C1 segment of cervical spinal cord (tissue), 14 donors: ENCODE measurements at places on chromosomes 5 and 9.

DNA sequence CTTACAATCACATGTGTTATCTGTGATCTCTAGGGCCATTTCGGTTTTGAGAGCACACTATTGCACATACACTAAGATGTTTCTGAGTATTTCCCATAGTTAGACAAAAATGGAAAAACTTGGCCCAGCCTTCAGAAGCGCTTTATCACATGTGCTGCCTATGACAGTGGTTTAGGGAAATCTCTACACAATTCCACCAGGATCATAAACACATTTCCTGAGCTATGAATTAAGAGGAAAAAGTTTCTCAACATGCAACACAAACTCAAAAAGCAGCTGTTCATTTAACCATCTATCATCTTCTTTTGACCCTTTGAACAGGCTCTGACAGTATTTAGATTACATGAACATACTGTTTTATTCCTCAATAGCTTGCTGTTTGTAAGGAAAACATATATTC lies 15.1 kb downstream of the FGF1 start:
- DNase-seq, result no peak

DNA sequence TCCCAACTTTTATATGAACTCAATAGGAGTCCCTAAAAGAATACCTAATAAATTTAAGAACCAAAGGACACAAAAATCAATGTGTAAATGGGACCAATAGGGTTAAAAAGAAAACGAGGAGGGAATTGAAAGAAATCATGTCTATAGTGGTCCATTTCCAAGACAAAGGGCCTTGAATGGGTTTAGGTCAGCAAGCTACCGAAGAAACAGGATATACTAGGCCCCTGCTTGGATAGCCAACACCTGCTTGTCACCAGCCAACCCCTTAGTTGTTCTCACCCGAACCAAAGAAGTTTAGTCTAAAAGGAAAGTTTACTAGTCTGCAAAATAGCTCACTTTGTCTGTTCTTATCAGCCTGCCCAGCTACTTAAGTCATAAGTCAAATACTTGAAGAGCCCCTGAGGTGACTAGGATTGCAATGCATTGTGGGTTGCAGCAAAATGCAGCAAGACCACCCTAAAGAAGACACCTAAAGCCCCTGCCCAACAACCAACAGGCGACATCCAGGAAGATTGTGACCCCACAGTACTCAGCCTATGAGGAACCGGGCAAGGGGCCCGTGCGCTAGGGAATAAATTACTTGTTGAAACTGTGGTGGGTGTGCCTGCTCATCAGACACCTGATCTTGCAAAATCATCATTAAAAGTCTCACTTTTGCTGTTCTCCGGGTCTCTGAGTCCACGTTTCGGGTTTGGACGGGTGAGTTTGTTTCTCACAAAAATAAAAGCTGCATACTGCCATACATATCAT lies 183.9 kb upstream of the PPP1R26 start:
- no peak for DNase-seq

GRCh38 chr9:18848657-18849056 lies 184.4 kb downstream of the SAXO1 start:
- DNase-seq, result no peak

DNA sequence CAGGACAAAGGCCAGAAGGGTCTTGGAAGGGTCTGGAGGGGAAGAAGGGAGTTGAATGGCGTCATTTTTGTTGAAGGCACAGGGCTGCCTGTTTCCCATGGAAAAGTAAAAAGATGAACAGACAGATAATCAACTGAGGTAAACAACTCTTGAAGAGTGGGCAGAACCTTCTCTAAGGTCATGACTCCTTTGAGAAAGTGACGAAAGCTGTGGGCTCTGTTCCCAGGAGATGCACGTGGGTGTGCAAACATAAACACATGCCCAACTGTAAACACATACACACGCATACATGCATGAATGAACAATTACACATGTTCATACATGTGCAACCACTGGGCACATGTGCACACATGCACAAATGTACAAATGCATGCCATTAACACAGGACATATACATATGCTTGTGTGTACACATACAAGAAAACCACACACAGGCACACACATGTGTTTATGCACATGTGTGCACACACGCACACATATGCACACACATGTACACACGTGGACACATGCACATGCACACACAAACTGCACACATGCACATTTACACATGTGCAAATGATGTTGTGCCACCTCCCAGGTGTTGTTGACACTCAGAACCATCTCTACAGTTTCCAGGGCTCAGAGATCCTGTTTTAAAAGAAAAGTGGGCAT lies 143.3 kb downstream of the GADD45G start:
- no peak for DNase-seq

GRCh38 chr5:160494451-160494850 lies 72.8 kb downstream of the PTTG1 start:
- DNase-seq, result no peak

GRCh38 chr5:57037355-57037754 lies 85.4 kb upstream of the MIER3 start:
- no peak for DNase-seq

DNA sequence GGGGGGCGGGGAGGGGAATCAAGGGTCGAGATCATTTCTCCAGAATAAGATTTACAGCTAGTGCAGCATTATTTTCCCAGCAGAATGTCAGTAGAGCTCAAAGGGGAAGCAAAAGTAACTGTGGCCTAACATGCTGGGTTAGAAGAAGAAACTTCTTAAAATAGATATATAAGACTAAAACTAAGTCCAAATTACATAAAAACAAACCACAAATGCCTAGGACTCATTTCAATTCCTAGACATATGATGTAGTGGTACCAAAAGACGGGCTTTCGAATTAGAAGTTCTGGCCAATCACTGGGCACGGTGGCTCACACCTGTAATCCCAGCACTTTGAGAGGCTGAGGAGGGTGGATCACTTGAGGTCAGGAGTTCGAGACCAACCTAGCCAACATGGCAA lies 20.8 kb upstream of the MELK start:
- no peak for DNase-seq

DNA sequence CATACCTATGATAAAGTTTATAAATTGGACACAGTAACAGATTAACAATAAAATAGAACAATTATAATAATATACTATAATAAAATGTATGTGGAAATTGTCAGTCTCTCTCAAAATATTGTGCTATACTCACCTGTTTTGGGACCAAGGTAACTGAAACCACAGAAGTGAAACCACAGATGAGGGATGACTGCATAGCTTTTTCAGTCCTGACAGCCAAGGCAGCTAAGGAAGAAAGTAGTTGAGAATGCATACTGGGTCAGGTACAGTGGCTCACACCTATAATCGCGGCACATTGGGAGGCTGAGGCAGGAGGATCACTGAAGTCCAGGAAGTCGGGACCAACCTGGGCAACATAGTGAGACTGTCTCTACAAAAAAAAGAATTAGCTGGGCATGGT lies 8.9 kb downstream of the SRP19 start:
- no peak for DNase-seq

DNA sequence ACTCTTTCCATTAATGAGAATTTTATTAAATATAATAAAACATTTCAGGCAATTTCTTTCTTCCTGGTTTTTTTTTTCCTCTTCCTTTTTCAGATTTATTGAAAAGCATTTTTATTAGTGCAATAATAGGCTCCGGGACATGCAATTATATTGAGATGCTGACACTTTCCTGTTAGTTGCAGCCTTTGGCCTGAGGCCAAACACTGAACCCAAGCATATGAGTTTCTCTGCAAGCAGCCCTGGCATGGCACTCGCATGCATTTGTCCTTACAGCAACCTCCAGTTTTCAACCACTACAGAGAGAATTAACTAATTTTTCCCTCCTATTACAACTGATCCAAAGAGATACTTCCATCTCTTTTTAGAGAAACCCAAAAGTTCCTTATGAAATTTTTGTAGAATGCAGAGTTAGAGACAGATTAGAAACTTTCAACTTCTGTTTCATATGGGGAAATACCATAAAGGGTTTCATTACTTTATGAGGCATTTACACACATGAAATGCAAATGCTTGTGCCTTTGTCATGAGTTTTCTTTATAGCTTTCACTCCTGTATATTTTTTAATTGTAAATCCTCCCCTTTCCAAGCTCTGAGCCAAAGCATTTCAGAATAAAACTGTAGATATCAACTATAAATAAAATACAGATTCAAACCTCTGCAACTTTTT lies 183.0 kb downstream of the CETN3 start:
- no peak for DNase-seq

DNA sequence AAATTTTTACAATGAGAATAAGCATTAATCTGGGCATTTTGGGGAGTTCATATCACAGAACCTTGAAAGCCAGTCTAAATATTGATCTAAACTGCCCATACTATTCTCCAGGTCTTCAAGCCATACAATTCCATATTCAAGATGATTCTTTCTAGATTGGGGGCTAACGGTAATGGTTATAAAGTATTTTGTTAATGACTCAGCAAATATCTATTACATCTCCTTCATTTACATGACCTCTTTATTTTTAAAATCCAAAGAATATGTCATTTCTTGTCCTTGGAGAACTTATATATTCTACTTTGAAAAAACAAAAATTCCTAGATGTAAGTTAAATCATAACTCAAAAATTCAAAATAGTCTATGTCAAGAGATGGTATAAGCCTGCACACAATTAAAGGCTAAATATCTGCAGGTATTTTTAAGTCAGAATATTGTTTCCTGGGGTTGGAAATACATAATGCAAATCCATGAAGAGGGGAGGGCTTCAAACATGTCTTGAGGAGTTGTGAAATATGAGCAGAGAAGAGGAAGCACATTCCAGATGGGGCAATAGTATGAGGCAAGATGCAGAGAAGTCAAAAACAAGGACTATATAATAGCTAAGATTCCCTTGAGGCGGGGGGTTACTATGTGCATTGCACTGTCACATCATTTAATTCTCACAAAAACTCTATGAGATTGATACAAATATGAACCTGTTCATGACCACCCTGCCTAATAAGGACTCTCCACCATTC lies 526.4 kb downstream of the NR2F1-AS1 start:
- no peak for DNase-seq

GRCh38 chr9:106502930-106503329 lies 360.0 kb upstream of the ZNF462 start:
- no peak for DNase-seq

DNA sequence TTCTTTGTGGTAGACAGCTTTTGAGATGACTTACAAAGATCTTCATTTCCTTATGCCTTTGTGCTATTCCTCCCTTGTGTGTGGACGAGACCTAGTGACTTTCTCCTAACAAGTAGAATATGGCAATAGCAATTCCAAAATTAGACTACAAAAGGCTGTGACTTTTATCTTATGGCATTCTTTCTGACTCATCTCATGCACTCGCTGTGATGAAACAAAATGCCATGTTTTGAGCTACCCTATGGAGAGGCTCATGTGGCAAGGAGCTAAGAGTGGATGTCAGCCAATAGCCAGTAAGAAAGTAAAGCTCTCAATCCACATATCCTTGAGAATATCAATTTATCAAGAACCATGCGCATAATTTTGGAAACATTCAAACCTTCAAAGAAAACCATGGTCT lies 380.5 kb upstream of the SMC2 start:
- DNase-seq, result no peak

DNA sequence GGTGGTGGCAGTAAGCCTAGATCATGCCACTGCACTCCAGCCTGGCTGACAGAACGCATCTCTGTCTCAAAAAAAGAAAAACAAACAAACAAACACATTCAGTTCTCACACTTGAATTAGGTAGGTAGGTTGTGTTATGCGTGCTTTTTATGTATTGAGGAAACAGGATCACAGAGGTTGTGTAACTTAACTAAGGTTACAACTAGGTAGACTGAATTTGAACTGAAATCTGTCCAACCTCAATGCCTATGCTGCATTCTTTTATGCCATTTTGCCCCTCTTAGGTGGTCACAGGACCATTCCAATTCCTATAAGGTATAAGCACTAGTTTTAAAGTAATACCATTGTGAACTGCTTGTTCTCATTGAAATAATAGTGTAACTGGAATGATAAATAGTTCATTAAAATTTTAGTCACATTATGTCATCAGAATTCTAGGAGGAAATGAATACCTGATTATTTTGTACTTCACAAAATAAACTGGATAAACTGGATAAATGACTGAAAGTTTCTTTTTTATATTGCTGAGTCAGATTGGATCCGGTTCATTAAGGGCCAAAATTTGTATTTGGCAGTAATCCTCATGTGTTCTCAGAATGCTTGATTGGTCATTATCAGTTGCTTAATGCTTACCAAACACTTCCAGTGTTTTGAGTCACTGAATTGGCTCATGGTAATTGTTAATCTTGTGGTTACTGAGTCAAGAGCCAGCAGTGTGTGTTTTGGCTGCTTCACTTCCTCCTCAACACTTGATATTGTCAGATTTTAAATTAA lies 7.1 kb downstream of the UBAP1 start:
- no peak for DNase-seq

DNA sequence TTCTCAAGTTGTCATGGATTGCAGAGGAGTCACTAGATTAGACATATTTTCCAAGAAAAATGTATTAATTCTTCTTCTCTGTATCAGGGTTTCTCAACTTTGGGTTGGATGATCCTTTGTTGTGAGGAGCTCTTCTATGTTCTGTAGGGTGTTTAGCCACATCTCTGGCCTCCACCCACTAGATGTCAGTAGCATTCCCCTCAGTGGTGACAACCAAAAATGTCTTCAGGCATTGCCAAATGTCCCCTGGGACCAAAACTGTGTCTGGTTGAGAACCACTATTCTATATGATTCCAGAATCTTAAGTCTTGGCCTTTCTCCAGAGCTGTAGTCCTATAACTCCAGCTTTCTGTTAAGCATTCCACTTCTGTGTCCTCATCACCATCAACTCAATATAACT lies 220.9 kb downstream of the KIAA0825 start:
- DNase-seq, result no peak

- no peak for DNase-seq
Observed at GRCh38 chr9:13728131-13728530, 448.6 kb upstream of the MPDZ start.

DNA sequence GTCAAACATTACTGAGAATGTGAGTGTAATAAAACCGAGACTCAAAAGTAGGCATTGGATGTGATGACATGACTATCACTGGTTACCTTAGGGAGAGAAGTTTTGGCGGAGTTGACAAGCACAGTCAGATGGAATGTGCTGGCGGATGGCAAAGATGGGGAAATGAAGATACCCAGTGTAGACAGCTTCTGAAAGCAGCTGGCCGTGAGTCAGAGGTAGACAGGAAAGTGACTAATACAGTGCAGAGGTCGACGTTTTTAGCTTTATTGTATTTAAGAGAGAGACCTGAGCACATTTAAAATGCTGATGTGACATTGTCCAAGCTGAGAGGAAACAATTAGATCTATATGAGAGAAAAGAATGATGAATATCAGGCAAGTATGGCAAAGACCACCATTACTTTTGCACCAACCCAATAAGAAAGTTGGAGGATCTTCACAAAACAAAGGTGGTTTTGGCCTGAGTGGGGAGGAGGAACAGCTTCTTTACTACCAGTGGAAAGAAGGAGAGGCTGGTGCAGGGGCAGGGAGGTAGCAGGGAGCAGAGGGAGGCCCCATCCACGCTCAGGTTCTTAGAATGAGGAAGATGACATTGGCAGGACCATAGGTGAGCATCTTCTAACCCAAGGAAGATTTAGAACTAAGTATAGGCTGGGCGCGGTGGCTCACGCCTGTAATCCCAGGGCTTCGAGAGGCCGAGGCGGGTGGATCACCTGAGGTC lies 36.7 kb upstream of the KCNIP1 start:
- no peak for DNase-seq

- no peak for DNase-seq
Observed at GRCh38 chr9:118162716-118163115, 458.5 kb downstream of the TLR4 start.
